IPS DF 19.7 (cell line): ENCODE measurements at places on chromosomes 2 and 18.

DNA sequence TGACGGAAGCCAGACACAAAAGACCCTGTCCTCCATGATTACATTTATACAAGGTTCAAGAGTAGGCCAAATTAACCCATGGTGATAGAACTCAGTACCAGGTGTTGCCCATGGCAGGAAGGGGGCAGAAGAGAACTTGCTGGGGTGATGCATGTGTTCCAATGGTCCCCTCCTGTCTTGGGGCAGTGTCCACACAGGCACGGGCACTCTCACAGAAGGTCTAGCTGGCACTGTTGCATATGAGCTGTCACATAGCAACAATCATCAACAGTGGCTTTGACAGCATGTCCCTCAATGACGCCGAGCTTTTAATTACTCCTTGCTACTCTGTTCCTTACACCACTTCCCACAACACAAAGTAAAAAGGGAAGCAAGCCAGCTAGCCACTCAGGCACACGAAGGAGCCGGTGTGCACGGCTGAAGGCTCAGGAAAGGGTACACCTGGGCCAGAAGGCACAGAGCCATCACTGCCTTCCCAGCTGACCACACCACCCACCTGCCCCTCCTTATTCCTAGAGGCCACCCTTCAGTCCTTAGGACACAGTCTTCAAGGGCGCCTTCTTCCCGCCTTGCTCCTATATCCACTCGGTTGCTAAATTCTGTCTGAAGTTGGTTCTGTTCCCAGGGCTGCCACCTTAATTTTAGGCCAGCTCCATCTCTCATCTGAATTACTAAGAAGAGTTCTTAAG lies 28.9 kb downstream of the RPL31 start:
- DNase-seq: no peak

DNA sequence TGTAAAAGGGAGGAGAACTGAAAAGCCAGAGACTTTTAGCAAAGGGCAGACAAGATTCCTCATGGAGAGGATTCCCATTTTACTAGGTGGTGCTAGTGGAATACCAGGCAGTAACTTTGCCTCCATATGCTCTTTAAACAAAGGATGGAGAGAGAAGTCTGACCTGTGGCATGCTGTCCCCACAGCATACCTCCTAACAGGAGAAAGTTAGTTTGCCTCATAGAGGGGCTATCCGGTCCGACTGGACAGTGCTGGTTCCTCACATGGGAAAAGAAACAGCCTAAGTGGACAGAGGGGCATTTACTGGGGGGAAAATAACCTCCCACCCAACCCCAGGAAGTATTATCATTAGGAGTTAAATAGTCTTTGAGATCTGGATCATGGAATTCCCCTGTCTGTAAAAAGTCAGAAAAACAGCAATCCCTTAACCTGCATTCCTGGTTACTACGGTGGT lies 31.6 kb upstream of the GMCL1 start:
- no peak for DNase-seq

GRCh38 chr18:76689646-76690264 lies 132.6 kb upstream of the ZNF236 start:
- no peak for DNase-seq

- DNase-seq: no peak
These were observed 110.4 kb downstream of the GRB14 start for GRCh38 chr2:164510895-164511294.
